Thymus (tissue), 14 donors: ENCODE measurements at places on chromosomes 11 and 22.

- DNase-seq, result no peak
Measured at GRCh38 chr22:47257976-47258375, 495.5 kb downstream of the TBC1D22A start.

GRCh38 chr11:130087294-130087926 lies 17.7 kb downstream of the APLP2 start:
- DNase-seq, result no peak

DNA sequence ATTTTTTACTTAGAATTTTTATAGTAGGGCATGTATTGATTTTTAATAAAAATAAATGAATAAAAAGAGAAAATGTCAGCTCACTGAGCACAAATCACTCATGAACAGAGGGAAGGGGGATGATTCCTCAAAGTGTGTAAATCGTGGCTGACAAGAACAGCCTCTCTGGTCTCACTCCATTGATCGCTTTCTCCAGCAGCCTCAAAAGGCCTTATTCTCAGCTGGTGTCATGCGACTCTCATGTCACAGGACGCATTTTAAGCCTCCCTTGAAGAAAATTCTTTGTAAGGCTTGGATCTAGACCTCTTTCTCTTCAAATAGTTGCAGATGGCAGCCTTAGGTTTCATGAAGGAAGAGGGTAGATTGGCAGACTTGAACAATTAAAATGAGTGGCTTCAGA lies 33.9 kb upstream of the SLC5A12 start:
- DNase-seq, result no peak

DNA sequence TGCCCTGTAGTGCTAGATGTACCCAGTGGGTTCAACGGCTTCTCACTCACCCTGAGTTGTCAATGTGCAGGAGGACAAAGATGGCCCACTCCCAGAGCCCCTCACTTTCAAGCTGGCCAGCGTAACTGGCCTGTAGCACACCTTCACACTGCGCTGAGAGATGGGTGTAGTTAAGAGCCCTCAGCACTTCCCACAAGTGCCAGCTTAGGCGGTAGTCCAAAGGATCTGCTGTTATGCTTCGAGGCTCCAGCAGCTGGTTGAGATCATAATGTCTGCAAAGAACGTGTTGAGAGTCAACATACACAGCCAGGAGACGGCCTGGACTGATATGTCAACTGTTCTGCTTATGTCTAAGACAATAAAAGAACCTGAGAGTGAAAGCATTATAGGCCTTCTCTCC lies 14.7 kb upstream of the CHRNA10 start:
- DNase-seq, result no peak

DNA sequence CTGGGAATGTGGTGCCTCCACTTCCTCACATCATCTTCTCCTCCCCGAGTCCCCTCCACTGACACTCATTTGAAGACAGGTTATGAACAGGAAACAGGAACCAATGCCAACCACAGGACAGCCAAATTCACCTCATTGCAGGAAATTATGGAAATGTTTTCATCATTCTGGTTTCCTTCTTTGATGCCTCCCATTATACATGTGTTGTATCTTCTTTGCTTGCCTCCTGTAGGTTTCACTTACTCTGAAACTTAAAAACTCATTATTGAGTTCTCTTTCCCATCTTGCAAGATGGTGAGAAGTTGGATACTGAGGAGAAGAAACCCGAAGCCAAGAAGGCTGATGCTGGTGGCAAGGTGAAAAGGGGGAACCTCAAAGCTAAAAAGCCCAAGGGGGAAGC lies 108.5 kb downstream of the PHF21B start:
- no peak for DNase-seq

DNA sequence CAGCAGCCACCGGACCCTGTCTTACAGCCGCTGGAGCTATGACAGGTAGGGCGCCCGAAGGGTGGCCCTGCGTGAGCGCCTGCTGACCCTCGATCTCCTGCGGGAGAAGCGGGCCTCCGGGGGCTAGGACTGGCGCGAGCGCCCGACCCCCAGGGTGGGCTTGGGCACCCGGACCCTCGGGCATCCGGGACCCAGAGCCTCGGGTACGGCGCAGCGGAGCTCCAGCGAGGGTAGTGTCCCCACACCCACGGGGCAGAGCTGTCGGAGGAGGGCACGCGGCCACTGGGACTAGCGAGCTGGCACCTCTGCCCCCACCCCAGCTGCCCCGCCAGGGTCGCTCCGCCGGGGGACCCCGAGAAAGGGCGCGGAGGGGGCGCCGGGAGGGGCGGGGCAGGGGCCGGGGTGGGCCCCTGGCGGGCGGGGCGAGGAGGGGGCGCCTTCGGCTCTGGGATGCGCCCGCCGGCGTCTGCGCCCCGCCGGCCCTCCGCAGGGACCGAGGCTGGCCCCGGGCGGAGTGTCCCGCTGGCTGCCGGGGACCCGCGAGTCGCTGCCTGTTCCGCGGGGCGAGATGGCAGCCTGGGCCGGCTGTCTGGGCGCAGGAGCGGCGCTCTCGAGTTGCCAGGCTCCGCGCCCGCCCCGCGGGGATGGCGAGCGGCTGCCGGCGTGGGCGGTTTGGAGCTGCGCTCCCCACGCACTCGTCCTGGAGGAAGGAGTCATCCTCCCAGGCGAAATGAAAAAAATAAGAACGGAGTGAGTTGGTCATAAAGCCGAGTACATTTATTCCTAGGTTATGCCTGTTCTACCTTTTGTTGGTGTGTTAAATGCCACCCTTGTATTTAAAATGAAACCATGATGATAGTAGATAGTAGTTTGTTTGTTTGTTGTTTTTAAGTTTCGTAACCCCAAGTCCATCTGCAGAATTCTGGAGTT lies 32.4 kb downstream of the EIF3F start:
- no peak for DNase-seq

- DNase-seq, result no peak
Measured at GRCh38 chr11:113272281-113272680, 42.1 kb upstream of the TTC12 start.

GRCh38 chr22:42438293-42438650 lies 6.1 kb upstream of the NFAM1 start:
- no peak for DNase-seq
